ENCODE measurements at places on chromosomes 5 and 9.

DNA sequence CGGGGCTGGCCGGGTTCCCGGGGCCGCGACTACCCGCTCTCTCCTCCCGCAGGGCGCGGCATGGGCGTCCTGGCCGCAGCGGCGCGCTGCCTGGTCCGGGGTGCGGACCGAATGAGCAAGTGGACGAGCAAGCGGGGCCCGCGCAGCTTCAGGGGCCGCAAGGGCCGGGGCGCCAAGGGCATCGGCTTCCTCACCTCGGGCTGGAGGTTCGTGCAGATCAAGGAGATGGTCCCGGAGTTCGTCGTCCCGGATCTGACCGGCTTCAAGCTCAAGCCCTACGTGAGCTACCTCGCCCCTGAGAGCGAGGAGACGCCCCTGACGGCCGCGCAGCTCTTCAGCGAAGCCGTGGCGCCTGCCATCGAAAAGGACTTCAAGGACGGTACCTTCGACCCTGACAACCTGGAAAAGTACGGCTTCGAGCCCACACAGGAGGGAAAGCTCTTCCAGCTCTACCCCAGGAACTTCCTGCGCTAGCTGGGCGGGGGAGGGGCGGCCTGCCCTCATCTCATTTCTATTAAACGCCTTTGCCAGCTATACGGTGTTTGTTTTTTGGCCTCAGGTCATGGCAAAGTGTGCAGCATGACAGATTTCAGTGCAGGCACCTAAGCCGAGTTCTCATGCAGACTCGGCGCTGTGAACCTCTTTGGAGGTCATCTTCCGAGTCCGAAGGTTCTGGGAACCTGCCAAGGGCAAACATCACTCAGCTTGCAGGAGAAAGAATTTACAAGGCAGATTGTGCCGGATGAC is 516 bp downstream of the MRPL41 start:
- no peak for DNase-seq

- DNase-seq = no peak
Observed at GRCh38 chr9:100228352-100228869, 124.3 kb downstream of the TEX10 start.

DNA sequence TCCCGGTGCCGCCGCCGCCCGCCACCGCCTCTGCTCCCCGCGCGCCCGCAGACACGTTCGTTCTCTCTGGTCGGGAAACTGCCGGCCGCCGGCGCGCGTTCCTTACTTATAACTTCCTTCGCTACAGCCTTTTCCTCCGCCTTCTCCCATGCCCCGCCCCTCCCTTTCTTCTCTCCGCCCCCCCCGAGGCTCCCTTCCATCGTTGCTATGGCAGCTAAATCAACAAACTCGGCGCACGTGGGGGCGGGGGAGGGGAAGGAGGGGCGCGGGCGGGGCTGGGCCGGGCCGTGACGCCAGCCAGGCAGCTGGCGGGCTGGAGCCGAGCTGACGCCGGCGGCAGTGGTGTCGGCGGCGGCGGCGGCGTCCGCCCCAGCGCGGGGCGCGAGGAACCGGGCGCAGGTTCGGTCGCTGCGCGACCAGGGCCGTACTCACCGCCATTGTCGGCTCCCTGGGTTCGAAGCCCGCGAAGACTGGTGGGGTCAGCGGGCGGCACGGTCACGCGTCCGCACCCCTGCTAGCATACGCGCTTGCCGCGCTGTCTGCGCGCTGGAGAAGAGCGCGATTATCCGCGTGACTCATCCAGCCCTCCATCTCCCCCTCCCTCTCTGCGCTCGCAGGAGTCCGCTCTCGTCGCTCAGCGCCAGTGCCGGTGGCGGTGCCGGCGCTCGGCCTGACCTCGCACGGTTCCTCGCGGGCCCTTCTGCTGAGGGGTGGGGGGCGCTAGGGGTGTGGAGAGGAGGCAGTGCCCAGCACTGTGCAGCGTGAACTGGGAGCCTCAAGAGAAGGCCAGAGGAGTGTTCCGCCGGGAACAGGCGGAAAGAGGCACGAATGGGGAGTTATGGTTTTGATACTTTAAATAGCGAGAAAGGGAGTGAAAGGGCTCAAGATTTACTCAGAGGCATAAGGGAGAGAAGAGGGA is at the start of gene KLF4:
Gene KLF4 (minus strand): TSS at position 83 of the 919 bp plus-strand sequence. CDS start 597 bp downstream, outside the sequence.
- peak; percentile 59 for DNase-seq

GRCh38 chr9:6656614-6657300 is 11.2 kb upstream of the GLDC start:
- DNase-seq = no peak

- no peak for DNase-seq
Observed at GRCh38 chr9:16121168-16121567, 568.3 kb downstream of the CCDC171 start.

DNA sequence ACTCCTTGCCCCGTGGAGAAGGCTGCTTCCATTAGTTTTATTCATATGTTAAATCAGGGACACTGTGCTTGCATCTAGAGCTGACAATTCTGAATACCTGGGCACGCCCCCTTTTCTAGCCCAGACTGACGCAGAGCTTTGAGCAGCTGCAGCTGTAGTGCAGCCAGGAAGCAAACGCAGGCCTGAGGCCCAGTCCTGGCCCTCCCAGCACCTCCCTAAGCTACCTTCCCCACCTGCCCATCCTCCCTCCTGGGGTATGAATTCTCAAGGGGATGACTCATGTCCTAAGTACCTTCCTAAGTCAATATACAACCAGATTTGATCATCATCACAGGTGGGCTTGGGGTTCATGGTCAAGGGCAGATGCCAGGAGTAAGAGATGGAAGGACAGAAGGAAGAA is 3.5 kb downstream of the PHF19 start:
- no peak for DNase-seq

- no peak for DNase-seq
Observed at GRCh38 chr5:157382996-157383800, 76.8 kb upstream of the NIPAL4 start.

DNA sequence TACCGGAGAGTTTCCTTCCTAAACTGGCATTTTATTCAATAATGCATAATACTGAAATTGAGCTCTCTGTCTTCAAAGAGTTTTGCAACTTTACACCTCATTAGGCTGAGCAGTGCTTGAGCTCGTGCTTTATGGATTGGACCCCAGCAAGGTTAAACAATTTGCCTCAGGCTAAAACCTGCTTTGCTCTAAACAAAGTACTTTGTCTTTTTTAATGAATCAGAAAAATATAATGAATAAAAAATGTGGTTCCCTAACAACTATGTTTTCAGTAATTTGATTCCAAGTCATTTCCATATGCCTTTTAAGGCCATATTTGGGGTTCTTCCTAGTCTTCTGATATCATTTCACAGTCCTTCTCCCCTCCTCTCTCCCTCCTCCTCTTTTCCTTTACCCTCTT is 20.0 kb downstream of the ZNF366 start:
- DNase-seq = no peak

DNA sequence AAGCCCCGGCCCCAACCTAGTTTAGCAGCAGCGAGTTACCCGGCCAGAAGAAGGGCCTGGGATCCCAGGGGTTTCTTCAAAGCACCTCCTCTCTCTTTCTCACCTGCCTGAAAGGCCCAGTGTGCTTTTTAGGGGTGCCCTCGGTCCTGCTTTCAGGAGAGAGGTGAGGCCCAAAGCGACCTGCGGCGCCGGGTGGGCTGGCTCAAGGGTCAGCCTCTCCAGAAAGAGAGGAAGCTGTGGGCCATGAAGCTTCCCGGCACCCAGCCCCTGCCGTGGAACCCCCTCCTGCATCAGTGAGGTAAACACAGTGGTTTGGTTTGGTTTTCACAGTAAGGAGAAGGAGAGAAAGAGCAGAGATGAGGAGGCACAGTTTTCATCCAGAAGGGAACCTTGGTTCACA is 4.3 kb downstream of the FOXB2 start:
- no peak for DNase-seq

DNA sequence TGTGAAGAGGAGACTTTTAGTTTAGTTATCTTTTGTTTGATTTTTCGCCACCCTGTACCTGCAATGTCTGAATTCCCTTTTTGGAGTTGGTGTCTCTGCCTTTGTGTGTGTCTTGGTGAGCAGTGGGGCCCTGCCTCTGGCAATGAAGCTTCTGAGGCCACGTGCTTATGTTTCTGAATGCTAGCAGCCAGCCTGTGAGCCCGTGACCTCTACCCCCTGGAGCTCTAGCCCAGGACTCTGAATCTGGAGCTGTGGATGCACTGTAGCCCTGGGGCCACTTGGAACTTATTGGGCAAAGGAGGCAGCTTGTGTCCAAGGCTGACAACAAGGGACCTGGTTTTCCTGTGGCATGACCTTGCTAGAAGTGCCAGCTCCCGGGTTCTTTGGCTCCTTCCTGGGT is 19.4 kb downstream of the ENTREP1 start:
- no peak for DNase-seq

DNA sequence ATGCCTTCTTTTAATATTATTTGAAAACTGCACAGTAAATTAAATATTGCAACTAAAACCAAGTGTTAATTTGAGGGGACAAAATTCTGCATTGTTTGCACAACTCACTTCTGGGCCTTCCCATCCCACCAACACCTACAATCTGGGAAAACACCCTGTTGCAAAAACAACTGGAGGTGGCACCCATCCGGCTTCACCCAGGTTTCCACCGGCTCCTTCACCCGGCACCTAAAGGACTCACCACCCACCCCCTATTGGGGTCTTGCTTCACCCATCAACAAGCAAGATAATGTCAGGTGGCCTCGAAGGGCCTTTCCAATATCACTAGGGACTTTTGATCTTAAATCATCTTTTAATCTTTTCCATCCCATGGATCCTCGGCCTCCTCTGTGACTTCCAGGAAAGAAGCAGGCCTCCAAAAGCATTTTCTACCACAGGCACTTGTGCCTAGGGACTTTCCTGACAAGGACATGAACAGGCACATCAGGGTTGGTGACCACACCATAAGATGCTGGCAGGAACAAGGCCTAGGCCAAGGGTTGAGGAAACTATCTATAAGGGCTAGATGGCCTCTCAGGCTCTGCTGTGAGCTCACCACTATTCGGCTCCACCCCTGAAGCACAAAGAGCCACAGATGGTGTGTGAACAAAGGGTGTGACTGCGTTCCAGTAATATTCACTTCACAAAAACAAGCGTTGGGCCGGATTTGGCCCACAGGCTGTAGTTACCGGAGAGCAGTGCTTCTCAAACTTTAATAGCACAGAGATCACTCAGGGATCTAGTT is 205.1 kb downstream of the AUH start:
- no peak for DNase-seq

- no peak for DNase-seq
Observed at GRCh38 chr5:33894566-33894965, 2.8 kb upstream of the ADAMTS12 start.

GRCh38 chr9:38026840-38027527 is 42.0 kb downstream of the SHB start:
- DNase-seq = no peak

GRCh38 chr9:35164711-35165110 is 2.9 kb downstream of the UNC13B start:
- no peak for DNase-seq

DNA sequence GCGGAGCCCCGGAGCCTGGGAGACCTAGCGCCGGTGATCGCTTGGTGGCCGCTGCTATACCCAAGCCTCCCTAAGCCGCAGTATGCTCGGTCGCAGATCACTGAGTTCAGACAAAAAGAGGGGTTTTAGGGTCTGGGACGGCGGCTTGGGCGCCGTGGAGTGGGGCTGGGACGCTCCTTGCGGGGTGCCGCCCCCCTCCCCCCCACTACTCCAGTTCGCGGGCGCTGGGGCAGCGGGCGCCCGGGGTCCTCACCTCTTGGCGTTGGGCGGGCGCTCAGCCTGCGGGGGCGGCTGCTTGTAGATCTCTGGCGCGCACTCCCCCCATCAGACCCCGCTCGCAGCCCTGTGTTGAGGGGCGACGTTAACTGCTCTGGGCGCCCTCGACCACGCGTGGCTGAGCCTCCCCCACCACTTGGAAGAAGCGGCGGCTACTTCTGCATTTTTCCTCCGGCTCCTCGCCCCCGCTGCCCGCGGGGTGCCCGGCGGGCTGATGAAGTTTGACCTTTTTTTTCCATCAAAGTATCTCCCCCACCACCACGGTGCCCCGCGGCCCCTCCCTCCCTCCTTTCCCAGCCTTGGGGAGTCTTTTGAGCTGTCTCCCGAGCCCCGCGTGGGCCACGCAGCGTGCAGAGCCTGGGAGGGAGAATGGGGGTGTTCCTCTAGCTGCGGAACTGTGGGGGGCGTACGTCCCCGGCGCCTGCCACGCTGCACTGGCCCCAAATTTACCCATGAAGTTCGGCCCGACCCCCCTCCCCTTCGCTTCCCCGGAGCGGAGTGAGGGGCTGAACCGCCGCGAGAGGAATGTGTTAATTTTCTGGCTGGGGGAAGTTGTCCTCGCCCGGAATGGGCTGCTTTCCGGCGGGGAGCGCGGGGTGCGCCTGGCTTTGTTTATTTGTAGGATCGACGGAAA is 1.2 kb downstream of the CXXC5 start:
- no peak for DNase-seq

DNA sequence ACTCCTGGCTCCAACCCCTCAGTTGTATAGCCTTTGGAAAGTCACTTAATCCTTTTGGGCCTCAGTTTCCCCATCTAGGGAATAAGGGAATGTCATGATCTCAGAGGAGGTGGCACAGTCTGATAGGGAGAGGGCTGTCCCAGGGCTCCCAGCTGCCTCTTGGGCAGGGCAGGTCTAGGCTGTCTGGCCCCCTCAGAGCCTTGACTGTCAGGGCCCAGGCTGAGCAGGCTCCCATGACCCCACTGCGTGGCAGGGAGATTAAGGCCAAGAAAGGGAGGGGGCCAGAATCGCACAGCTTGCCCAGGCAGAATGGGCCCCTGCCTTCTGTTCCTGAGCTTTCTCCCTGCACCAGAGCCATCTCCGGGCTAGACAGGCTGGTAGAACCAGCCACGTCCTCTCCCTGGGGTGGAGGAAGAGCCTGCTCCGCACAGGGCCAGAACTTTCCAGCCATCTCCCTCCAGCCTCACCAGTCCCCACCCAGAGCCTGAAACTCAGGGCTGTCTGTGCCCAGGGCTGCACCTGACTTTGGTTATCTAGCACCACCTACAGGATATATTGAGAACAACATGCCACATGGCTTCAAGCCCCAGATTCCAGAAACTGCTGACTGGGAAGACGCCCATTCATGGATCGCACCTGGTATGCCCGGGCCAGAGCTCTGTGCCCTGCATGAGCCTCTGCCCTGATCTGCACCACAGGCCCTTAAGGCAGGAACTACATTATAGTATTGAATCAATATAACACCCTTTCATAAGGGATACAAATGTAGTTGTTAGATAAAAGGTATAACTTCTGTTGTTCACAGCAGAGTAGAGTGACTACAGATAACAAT is 32.1 kb downstream of the NAIF1 start:
- peak; percentile 43 for DNase-seq
